ENCODE measurements at places on chromosomes 1 and 21.
A peak's percentile ranks its signal among the peaks of the same experiment; 100 is the strongest.

GRCh38 chr1:159829273-159829634 lies 2.6 kb downstream of the SLAMF8 start:
- DNase-seq: no peak

DNA sequence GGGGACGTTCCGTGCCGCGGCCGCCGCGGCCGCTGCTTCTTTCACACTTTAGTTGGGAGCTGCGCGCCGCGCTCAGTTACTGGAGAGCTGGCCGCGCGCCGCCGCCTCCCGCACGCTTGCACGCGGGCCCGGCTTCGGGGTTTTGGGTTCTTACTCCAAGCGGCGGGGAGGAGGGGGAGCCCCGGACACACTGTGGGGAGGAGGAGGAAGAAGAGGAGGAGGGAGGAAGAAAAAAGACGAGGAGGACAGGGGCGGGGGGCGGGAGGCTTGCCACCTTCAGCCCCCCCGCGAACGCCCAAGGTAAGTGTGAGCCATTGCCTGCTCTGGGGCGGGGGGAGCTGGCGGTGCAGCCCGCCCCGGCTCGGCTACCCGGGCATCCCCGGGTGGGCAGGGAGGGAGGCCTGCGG lies 243 bp downstream of the C1orf21 start:
- no peak for DNase-seq

GRCh38 chr1:212179394-212180076 lies 105.7 kb upstream of the PPP2R5A start:
- no peak for DNase-seq

DNA sequence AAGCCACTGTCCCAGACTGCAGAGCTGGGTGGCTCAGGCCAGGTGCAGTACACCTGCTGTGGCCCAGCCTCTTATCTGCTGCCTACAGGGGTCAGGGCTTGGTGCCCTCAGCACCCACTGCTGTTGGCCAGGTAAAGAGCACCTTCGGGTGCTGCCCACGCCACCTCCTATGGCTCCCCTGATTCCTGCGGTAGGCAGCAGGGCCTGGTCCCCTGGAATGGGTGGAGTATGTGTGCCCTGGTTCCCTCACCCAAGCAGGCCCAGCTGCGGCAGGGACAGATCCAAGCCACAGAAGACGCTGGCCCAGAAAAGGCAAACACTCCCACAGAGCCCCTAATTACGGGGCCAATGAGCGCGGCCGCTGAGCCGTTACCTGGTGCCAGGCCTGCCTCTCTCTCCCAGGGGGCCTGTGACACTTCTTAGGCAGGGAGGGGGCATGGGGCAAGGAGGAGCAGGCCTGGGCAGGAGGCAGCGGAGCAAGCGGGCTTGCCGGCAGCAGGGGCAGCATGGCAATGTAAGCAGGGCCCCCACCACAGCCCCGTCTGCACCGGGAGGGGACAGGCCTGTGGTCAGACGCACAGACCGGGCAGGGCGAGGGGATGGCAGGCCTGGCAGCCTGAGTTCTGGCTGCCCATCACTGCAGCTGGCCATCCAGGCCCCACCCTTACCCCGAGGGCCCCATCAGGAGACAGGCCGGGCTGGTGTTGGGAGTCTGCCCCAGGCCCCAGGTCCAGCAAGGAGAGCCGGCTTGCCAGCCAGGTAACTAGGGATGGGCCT lies 19.0 kb downstream of the ESPN start:
- no peak for DNase-seq

- DNase-seq: no peak
Measured at GRCh38 chr1:211640301-211640630, 35.2 kb downstream of the NEK2 start.

GRCh38 chr1:228209657-228210056 lies 1.8 kb downstream of the OBSCN start:
- no peak for DNase-seq

DNA sequence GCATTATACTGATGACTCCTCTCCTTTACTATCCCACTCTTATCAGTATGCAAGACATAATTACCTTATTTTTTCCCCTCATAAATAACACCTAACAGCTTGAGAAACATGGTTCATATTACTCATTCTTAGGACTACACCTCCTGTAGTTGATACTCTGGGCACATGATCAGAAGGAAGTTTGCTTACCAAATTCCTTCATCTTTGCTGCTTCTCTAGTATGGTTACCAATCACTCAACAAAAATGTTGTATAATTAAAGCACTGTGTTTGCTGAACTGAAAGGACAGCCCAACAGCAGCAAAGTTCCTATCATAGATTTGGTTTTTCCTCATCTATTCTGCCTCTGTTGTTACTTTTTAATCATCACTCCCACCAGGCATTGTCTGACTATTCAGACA lies 586.3 kb downstream of the LRRIQ3 start:
- DNase-seq: no peak

- peak; percentile 83 for DNase-seq
Measured at GRCh38 chr1:32335790-32336590, at the start of gene MARCKSL1. Gene MARCKSL1 (minus strand): TSS chr1:32336233. CDS start chr1:32336033, 200 bp downstream.

- no peak for DNase-seq
Measured at GRCh38 chr1:200732438-200732837, 6.3 kb upstream of the CAMSAP2 start.

DNA sequence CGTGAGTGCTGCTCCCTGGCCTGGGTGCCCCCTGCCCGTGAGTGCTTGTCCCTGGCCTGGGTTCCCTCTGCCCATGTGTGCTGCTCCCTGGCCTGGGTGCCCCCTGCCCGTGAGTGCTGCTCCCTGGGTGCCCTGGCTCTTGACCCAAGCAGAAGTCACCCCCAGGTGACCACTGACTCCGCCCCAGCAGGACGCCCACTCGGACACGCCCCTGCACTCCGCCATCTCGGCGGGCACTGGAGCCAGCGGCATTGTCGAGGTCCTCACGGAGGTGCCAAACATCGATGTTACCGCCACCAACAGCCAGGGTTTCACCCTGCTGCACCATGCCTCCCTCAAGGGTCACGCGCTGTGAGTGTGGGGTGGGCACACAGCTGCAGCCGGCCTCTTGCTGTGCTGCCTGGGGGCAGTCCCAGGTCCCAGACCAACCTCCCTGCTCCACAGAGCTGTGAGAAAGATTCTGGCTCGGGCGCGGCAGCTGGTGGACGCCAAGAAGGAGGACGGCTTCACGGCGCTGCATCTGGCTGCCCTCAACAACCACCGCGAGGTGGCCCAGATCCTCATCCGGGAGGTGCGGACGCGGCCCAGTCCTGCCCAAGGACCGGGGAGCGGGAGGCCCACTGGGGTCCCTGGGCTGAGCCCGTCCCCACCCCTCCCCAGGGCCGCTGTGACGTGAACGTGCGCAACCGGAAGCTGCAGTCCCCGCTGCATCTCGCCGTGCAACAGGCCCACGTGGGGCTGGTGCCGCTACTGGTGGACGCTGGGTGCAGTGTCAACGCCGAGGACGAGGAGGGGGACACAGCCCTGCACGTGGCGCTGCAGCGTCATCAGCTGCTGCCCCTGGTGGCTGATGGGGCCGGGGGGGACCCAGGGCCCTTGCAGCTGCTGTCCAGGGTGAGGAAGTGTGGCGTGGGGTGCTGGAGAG lies 3.9 kb upstream of the MMP23B start:
- DNase-seq: no peak

- no peak for DNase-seq
Measured at GRCh38 chr21:29462479-29462878, 163.8 kb downstream of the BACH1 start.

- DNase-seq: no peak
Measured at GRCh38 chr1:112841825-112842224, 114.2 kb downstream of the SLC16A1 start.

- no peak for DNase-seq
Measured at GRCh38 chr1:164653705-164654104, 94.7 kb downstream of the PBX1 start.

- no peak for DNase-seq
Measured at GRCh38 chr1:42318601-42319000, 16.4 kb downstream of the FOXJ3 start.

- no peak for DNase-seq
Measured at GRCh38 chr21:32281531-32281930, 2.7 kb upstream of the MIS18A start.

DNA sequence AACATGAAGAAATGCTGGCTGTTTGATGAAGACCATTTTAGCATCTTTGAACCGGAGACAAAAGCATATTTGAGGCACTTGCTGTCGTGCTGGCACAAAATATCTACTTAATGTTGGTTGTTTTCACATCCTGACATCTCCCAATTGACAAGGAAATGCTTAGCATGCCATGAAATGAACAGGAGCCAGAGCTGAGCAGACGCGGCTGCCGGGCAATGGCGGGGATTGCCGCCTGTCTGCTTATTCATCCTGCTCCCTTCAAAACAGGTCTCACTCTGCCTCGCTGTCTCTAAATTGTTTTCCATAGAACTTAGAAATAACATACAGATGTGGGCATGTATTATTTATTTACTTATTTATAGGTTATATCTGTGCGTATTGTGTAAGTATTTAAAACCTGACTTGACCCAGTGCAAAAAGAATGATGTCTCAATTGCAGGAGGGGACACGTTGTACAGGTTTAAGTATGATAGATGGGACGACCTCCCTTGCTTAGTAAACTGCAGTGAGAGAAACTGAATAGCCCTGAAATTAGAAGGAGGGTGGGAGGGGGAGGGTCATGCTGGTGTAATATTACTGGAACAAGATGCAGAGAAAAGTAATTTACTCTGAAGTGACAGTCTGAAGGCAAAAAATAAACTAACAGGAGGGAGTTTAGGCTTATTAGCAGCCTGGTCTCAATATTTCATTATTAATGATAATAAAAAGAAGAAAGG lies 590.4 kb upstream of the PLXNA2 start:
- no peak for DNase-seq
